Caki2 (cell line): ENCODE measurements at places on chromosomes 6 and 20.

GRCh38 chr6:106146852-106147351 lies 60.8 kb downstream of the PRDM1 start:
- peak; percentile 81 for DNase-seq

DNA sequence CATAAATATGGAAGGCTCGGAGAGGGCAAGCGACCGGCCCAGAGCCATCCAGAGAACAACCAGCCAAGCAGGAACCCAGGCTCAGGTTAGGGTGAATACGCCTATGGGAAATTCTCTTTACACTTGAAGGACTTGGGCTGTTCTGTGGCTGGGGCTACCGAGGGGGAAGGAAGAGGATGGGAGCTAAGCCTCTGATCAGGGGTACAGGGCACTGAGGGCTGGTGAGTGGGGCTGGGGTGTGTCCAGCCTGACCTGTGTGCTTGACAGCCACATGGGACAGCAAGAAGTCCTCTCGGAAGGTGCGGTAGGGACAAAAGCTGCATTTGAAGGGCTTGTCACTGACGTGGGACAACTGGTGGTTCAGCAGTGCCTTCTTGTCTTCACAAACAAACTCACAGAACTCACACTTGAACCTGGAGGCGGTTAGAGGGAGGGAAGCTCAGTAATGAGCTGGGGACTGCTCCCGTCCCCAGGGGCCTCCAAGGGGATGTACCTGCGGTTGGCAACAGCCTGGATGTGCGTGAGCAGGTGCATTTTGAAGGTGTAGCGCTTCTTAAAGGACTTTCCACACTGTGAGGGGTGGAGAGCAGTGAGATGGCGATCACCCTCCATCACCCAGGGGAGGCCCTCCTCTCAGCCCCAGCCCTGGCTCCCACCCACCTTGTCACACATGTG lies 11.9 kb downstream of the ZNF335 start:
- no peak for DNase-seq

DNA sequence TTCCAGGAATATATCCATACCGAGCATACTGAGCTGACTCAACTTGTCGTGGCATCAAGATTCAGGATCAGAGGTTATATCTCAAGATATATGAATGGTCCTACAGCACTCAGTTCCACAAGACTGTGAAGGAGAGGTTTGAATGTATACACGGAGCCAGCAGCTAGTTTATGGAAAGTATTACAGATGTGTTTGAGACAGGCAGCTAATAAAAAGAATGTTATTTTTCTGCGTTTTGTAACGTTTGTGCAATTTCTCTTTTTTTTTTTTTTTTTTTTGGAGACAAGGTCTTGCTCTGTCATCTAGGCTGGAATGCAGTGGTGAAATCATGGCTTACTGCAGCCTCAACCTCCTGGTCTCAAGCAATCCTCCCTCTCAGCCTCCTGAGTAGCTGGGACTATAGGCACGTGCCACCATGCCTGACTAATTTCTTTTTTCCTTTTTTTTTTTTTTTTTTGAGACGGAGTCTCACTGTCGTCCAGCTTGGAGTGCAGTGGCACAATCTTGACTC lies 3.4 kb upstream of the FAM110A start:
- no peak for DNase-seq

DNA sequence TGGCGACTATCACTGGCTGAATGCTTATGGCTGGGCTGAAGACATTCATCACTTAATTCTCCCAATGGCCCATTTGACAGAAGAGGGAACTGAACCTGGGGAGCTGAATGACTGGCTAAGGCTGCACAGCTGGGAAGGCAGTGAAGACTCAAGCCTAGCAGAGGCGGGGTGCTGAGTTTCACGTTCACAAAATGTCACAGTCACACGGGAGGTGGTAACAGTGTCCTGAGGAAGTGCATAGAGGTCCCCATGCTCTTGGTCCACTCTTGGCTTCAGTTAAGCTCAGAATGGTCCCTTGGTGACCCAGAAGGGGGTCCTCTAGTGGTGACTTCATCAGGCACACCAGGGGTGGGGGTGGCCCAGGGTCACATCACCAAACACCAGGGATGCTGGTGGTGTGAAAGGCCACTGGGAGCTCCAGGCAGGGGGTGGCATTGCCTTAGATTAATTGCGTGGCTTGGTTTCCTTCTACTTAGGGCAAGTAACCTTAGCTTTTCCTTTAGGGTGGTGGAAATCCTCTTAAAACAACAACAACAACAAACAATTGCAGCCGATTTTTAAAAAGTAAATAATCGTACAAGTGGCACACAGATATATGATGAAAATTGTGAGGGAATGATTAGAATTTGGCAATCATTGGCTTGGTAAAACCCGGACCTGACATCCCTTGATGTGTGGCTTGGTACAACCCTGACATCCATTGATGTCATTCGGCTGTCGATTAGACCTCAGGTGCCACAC lies 45.0 kb downstream of the SULF2 start:
- no peak for DNase-seq

- DNase-seq, result no peak
Measured at GRCh38 chr6:15359335-15359862, 113.5 kb downstream of the JARID2 start.

DNA sequence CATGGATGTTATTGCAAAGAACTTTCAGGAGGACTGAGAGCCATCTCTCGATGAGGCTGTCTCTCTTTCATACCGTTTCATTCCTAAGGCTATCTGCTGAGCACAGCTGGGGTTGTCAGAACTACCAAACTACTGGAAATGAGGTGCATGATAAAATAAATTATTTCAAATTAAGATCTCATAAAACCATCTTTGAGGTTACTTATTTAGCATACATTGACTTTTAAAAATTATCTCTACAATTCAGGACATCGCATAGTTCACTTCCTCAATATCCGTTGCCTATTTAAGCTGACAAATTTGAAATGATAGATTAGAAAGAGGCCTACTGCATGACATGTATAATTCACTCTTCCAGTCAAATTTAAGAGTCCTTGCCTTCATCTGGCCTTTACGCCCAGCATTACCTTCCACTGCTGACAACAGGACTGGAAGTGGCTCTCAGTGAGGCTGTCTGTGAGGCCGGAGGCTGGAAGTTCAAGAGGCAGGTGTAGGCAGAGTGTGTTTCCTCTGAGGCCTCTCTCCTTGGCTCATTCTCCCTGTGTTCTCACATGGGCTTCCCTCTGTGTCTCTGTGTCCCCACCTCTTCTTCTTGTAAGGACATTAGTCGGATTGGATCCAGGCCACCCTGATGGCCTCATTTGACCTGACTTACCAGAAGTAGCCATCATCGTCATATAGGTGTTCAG lies 12.8 kb upstream of the DUSP22 start:
- no peak for DNase-seq

DNA sequence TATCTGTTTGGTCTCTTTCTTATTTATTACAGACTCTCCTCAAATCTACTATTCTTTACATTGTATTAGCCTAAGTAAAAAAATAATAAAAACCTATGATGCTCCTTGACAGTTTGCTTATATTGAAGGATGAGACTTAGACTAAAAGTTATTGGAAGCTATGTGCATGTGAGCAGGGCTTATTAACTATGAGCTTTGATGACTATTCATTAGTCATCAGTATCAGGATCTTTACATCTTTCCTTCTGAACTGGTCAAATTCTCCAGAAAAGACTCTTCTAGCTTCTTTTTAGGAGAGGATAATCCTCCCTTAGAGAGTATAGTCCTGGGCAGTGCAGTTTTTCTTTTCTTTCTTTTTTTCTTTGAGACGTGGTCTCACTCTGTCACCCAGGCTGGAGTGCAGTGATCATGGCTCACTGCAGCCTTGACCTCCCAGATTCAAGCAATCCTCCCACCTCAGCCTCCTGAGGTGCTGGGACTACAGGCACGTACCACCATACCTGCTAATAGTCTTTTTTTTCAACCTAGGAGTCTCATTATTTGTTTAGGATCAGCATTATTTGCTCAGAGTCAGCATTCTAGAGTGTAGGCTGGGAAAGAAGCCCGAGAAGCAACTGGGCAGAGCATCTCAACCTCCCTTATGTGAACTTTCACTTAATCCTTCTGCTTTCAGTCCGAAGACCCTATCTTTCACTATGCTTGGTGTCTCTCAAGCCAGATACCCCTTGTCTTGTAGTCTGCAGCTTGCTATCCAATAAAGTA lies 37.1 kb upstream of the YWHAB start:
- no peak for DNase-seq

- DNase-seq, result no peak
Measured at GRCh38 chr6:88908598-88909548, 54.5 kb downstream of the RNGTT start.

DNA sequence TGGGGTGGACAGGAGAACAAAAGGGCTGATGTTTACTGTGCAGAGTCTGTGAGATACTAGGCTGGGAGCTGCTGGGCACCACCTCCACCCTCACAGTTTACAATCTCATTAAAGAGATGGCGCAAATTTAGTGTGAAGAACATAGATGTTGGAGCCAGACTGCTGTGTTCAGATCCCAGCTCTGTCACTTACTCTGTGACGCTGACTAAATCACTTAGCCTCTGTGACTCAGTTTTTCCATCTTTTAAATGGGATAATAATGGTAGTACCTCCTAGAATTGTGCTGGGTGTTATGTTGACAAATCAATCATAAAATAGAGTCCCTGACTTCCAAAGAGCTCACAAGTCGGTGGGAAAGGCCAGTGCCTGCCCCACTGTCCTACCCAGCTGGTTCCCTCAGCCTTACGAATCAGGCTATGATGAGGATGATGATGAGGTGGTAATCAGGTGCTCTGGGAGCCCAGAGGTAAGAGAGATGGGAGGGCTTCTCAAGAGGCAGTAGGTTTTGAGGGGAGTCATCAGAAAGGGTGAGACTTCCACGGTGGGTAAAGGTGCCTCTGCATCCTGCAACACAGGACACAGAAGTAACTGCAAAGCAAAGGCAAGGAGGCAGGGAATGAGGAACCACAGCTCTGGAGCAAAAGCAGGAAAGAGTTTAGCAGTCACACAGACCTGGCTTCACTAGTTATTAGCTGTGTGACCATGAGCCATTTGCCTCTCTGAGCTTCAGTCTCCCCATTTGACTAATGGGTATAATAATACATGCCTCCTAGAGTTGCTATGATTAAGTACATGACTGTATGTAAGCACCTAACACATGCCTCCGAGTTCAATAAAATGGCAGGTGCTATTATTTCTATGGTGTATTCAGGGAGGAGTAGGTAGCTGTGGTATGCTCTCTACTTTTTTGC lies 8.9 kb downstream of the FYN start:
- no peak for DNase-seq

DNA sequence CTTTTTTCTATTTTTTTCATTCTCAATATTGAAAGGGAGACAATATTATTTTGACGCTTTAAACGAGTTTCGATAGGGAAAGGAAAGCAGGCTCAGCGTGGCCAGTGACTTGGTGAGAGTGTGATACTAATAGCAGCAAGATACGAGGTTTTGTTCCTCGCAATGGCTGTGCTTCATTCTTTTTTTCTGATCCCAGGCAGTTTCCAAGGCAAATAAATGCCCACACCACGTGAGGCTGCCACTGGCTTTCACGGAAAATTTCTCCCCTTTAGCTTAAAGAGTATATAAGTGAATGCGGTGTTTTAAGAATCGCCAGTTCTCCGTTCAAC lies 196.4 kb upstream of the ZNF184 start:
- peak; percentile 66 for DNase-seq

DNA sequence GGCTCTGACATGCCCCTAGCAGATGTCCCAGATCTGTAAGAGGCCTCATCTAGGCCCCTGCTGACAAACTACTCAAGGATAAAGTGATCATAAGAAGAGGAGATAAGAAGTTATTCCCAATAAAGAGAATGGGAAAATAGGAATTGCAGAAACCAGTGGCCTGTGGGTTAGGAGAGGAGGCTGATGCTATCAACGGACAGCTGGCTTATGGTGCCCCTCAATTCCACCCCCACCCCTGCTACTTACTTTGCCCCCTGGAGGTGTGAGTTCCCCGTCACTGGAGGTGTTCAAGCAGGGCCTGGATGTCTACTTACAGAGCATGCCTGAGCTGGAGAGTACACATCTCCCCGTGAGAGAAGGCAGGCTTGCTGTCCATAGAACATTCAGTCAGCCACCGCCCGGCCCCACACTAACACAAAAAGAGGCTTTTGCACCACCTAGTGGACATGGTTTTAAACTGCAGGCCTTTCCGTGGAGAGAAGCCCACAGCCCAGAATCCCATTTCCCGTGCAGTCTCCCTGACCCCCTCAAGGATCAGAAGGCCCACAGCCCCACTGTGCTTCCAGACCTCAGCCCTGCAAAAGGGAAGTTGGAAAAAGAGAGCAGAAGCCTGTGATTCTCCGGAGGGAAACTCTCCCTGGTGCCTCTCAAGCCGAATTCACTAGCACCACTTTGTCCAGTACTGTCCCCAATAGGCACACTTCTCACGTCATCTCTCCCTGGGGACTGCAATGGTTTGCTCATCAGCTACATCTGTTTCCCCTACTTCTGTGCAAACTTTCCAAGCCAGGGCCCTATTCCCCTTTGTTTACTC lies 23.8 kb upstream of the BNIP5 start:
- DNase-seq, result peak; percentile 58

DNA sequence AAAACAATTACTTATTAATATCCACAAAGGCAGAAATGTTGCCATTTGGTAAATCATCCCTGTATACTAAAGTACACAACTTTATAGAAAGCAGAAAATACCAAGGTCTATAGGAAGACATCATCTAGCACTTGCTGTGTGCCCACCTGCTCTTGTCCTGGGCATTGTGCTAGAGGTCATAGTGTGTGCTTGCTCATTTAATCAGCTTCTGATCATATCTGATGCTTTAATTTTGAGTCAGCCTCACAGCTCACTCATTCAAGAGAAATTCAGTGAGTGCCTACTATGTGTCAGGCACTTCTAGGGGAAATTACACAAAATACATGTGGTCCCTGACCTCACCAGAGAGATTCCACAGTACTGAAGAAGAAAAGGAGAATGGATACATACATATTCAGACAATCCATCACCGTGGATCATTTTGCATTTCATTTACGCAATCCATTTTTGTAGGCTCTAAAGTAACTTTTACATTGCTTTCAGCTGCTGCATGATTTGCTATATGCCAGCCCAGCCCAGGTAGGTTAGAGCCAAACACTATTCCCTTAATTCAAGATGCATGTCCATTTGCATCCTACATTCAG lies 167.9 kb upstream of the MCHR2 start:
- no peak for DNase-seq

DNA sequence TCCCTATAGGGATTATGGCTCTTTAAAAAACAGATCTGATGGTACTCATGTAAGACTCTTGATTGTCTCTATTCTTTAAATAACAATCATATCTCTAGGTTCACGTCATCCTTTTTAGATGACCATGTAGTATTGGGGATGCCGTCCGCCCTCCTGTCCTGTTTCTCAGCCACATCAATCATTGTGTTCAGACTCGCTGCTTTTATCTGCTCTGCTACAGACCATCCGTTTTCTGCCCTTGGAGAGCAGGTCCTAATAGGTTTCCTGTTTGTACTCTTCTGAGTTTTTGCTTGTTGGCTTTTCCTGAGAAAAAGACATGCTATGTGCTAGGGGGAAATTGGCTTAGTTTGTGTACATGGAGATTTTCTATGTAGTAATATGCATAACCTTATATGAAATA lies 76.8 kb downstream of the SASH1 start:
- DNase-seq, result no peak
